Immature natural killer cell (primary cell): ENCODE measurements at places on chromosomes 13 and 19. TPM values are rescaled to one million over a fixed set of nuclear protein-coding genes. Genes with fewer than 3 reads are reported as not detected.

GRCh38 chr19:54319049-54319448 is 6.1 kb upstream of the LILRA5 start:
- no peak for DNase-seq

DNA sequence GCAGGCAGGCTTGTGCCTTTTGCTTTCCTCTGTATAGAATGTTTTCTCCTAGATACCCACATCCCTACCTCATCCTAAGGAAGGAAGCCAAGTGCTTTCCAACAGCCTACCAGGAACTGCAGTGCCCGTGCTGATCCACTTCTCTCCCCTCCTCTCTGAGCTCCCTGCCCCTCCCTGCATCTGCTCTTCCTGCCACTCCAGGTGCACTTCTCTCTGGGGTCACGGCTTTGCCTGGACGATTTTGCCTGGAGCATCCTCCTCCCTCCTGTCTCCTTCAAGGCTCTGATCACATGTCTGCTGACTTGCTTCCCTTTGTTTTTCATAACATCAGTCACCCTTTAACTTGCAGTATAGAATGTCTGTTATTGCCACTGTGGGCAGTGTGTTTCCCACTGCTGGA is 34.7 kb upstream of the IRS2 start:
- DNase-seq: no peak

Gene GSX1
- not detected for polyA plus RNA-seq

DNA sequence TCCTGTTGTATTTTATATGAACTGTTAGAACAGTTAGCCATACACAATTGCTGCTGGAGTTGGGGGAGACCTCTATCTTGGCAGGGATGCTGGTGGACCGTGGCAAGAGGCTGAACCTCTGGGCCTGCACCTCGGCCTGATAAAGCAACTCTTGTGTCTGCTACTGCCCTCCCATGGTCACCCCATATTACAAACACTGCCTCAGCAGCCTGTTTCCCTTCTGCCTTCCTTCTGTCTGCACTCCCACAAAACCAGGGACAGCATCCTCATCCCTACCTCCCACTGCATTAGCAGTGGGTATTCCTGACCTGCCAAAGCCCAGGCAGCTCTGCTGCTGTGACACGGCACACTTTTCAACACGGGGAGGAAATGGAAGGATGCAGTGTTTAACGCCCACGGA is 456.4 kb downstream of the FGF14 start:
- DNase-seq: no peak

- no peak for DNase-seq
Measured at GRCh38 chr13:48236528-48237353, 3.7 kb downstream of the ITM2B start.

- no peak for DNase-seq
Measured at GRCh38 chr13:52712385-52712784, 27.2 kb downstream of the CNMD start.

Gene CHAF1A
- 8.5 TPM for polyA plus RNA-seq

Gene PGLYRP2
- polyA plus RNA-seq: not detected

Gene PTPRH
- polyA plus RNA-seq: not detected

DNA sequence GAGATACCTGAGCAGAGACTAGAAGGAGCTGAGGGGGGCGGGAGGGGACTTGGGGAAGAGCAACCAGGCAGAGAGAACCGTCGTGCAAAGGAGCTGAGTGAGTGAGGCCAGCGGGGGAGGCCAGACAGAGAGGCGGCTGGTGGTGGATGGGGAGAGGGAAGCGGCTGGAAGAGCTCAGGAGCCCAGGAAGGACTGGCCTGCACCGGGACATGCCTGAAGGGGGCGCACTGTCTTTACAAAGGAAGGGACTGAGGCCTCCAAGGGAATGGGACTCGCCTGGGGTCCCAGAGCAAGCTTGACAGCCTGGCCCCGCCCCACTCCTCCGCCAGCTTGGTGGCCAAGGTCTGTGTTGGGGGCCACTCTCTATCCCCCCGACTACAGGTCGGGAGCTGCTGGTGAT is 14.9 kb downstream of the ONECUT3 start:
- DNase-seq: no peak

DNA sequence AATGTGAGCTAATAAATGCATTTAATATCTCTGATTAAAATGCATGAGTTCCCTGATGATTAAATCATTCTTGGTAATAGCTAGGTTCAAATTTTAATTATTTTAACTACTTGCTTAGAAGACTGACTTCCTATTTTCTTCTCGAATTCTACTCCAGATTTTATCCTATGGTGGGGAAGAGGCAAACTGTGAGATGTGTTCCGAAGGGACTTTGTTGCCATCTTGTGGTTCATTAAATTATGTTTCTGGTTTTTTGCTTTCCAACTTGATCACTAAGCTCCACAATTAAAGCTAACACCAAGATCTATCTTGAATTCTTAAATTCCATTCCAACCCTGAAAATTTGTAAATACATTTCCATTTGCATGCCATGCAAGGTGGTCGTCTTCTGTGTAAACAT is 538.4 kb upstream of the PCDH20 start:
- DNase-seq: no peak

Gene PEAK3
- 2.5 TPM for polyA plus RNA-seq
